AG04449 (cell line): ENCODE measurements at places on chromosomes 16 and 17.

DNA sequence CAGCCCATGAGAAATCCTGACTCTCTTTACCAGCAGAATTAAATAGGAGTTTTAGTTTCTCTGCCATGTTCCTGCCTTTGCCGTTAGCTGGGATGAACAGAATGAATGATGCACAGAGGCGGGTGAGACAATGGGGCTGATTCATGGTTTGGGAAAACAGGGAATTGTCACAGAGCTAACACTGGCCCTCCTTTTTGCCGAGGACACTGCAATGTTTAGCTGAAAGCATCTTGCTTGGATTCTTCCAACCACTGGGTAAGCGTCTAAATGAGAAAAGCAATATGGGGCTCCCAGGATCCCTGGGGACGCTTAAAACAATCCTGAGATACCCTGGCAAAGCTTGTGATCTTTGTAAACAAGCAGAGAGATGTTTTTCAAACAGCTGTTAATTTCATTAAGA, 12.8 kb upstream of the PAFAH1B1 start:
- DNase-seq: no peak

DNA sequence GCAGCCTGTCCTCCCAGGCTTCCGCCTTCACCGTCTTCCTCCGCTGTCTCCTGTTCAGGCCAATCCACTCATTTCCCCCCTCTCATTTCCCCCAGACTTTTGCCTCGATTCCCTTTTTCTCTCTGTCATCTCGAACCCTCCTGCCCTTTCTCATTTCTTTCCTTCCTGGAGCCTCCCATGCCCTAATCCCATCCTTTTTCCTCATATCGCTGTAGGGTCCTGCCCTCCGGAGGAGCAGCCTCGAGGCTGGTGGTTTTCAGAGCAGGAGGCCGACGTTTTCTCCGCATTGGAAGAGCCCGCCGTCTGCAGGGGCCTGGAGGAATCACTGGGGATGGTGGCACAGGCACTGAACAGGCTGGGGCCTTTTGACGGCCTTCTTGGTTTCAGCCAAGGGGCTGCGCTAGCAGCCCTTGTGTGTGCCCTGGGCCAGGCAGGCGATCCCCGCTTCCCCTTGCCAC, 597 bp downstream of the OVCA2 start:
- no peak for DNase-seq

GRCh38 chr17:17603895-17604225, 12.4 kb upstream of the PEMT start:
- DNase-seq: no peak

DNA sequence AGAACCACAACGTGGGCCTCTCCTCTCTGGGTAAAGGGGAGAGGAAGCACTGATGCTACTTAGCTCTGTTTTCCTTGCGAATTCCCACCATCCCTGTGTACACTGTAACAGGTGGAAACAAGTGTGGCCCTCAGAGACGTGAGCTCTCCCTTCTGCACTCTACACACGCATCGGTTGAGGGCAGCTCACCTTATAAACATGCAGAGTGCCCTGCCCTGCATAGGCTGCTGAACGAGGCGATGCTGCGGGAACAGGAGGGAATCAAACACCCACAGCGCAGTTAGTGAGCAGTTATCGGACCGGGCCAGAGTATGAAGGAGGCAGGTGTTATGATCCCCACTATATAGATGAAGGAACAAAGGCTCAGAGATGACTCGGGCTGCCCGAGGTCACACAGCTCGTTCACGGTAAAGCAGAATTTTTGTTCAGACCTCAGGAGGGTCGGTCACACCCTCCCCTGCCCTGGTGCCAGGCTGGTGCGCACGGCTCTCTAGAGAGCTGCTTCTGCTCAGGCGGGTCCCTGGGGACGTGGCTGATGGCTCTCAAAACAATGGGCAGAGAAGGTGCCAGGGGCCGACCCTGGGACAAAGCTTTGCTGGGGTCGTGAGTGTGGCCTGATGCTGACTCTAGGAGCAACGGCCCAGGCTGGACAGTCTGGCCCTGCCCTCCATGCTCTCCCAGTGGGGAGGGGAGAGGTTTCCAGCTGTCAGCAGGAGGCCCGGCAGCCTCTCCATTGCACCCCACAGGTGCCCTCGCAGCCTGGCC, 68.5 kb downstream of the RPH3AL start:
- DNase-seq: no peak

- DNase-seq: no peak
These were observed 168.5 kb downstream of the XYLT1 start for GRCh38 chr16:17302214-17302613.

GRCh38 chr16:88758227-88758943, 26.6 kb downstream of the PIEZO1 start:
- no peak for DNase-seq

- DNase-seq: no peak
These were observed 8.0 kb upstream of the CCL1 start for GRCh38 chr17:34370997-34371395.

DNA sequence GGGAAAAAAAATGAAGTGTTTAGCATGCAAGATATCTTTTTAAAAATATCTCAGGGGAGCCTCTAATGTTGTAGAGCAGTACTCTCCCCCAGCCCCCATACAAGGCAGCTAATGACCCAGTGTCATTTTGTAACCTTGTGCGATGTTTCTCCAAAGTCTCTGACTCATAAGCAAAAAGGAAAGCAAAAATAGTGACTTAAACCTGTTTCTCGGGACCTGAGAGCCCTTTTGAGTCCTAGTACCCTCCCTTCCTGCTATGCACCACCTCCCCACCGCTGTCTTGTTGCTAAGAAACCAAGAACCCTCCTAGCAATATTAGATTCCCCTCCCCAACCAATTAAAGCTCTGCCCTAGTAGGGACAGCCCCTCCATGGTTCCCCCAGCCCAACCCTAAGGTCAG, 2.8 kb downstream of the MYCBPAP start:
- no peak for DNase-seq

DNA sequence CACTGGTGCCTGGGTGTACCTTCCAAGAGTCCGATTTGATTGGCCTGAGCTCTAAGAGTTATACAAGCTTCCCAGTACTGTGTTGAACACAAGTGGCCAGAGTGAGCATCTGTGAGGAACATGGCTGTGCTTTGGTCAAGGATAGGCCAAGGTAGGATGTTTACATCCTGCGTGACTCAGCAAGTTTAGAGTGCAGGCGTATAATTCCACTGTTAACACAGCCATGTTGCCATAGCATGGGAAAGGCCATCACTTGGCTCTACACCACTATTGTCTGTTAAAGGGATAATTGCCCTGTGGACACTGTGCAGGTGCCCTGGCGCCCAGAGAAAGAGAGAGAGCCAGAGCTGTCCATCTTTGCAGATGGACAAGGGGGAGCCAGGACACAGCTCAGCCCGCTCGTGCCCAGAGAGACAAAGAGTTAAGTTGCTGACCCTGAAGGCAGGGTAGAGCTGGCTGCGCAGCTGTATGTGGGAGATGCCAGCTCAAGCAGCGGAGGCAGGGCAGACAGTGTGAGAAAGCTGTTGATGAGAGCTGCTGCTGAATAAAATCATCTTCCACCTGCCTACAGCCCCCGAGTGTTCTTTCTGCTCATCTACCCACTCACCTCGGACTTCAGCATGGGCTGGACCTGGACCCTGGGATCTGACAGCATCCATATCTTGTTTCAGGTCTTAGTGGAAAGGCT, 11.7 kb downstream of the CFAP52 start:
- DNase-seq: no peak

GRCh38 chr16:1155353-1156054, 2.6 kb downstream of the CACNA1H start:
- no peak for DNase-seq
